Skeletal muscle cell (primary cell): ENCODE measurements at places on chromosomes 11 and 22.

- DNase-seq: no peak
Observed at GRCh38 chr11:78856211-78856610, 281.5 kb upstream of the NARS2 start.

DNA sequence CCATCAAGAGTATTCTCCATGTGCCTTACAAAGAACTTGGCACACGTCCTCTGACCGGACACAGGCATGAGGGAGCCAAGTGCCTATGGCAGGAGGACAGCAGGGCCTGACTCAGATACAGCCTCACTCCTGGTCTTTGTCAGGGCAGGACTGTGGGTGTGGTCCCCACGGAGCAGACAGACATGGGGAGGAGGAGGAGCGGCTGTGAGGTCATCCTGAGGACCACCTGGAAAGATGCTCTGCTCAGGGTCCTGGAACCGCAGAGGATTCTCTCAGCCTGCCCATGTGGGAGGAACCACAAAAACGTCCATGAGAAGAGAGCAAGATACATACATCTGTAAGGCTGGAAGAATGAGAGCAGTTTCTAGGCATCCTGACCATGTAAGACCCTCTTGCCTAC lies 576.3 kb downstream of the BRD1 start:
- no peak for DNase-seq

GRCh38 chr22:24526191-24526590 lies 28.7 kb downstream of the GUCD1 start:
- DNase-seq: no peak

- DNase-seq: no peak
Observed at GRCh38 chr11:2169626-2170570, 1.7 kb downstream of the TH start.

- no peak for DNase-seq
Observed at GRCh38 chr11:109076870-109077269, 345.1 kb upstream of the C11orf87 start.

DNA sequence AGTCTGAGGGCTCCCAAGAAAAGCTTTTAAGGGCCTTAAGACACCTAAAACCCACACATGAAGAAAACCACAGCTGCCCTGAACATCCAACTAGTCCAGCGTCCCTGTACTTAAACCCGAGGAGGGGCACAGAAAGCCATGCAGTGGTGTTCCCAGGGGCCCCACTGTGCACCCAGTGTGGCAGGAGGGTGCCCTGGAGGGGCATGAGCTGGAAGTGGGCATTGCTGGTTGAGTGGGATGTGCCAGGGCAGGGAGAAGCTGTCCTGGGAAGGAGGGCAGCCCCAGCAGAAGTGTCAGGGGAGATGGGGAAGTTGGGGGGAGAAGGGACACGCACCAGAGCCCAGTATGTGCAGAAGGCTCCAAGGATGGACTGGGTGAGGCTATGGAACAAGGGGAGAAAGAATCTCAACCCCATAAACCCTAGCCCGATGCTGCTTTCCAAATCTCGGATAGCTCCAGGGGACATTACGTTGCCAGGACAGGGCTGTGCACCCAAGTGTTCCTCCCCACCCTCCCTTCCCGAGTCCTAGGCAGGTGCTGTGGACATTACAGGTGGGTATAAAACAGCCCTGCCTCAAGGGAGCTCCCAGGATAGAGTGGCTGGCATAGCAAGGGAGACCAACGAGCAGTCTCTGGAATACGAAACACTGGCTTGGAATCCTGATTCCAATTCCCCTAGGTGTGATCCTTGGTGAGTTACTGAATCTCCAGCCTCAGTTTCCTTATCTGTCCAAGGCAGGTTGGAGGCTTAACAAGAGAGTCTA lies 44.2 kb downstream of the SHANK2 start:
- DNase-seq: no peak
